ENCODE measurements at places on chromosomes 11 and 22.

- no peak for DNase-seq
Measured at GRCh38 chr11:22976146-22976545, 115.9 kb upstream of the CCDC179 start.

- DNase-seq: no peak
Measured at GRCh38 chr22:42994917-42995562, 19.9 kb downstream of the PACSIN2 start.

- no peak for DNase-seq
Measured at GRCh38 chr11:134235399-134235798, 10.9 kb downstream of the VPS26B start.

DNA sequence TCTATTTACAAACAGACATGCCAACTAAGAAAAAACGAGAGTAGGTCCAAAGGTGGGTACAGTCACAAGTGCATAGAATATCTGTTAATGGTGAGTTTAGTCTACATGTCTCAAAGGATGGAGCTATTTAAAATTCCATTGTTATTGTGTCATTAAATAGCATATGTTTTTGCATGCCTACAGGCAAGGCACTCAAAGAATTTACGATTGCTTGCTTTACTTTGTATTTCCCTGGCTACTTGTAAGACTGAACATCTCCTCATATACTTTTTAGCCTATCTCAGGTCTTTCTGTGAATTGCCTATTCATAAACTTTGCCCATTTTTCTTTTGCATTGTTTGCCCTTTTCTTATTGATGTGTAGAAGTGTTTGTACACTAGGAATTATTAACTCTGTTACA, 39.7 kb downstream of the DEUP1 start:
- no peak for DNase-seq

GRCh38 chr11:119376197-119376847, 5.2 kb downstream of the USP2 start:
- no peak for DNase-seq

DNA sequence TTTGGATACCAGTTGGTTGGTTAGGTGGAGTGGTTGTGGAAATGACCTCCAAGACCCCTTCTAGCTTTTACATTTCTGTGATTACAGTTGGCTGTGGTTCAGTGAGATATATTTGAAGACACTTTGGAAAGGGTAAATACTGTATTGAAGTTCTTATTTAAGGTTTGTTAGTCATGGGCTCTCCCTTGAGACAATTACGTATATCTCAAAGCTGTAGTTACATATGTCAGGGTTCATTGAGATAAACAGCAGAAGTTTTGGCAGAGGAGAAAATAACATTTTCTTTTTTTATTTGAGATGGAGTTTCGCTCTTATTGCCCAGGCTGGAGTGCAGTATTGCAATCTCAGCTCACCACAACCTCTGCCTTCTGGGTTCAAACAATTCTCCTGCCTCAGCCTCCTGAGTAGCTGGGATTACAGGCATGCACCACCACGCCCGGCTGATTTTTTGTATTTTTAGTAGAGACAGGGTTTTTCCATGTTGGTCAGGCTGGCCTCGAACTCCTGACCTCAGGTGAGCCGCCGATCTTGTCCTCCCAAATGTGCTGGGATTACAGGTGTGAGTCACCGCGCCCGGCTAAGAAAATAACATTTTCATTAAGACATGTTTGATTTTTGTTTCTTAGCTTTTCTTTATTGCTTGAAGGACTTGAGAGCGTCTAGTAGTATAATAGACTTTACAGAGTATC, 1.9 kb downstream of the RNF121 start:
- DNase-seq: no peak

- no peak for DNase-seq
Measured at GRCh38 chr11:103648670-103649400, 387.6 kb upstream of the DDI1 start.

DNA sequence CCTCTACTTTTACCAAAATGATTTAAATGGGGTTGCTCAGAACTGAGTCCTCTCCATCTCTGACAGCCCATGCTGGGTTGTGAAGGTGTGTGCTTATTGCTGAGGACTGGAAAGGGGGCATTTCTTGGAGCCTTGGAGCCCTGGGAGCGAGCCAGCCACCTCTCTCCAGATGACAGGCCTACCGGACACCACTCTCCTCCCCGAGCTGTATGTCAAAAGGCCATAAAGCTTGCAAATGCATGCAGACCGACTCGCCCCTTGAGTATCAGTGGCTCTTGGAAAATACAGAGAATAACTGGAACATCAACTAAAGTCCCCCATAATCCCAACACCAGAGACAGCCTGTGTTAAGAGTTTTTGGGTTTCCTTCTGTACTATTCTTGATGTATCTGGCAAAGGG, 67.9 kb upstream of the PITPNB start:
- no peak for DNase-seq

DNA sequence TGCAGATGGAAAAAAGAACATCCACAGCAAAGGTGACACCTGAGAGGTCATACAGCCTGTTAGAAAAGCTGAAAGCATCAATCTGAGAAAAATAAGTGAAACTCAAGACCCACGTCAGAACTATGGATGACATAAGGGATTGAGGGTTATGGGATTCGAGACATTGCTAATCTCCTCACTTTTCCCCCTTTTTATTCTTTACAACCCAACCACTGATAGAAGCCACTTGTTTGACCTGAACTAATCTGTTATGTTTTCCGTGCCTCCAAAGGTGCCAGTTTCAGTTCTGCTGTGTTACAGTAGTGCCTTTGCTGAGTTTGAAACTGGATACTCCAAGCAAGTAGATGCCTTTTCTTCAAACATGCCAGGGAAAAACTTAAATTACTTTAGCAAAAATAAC, 16.9 kb upstream of the SESN3 start:
- no peak for DNase-seq

- DNase-seq: no peak
Measured at GRCh38 chr11:124892146-124892545, 5.5 kb downstream of the ROBO4 start.

DNA sequence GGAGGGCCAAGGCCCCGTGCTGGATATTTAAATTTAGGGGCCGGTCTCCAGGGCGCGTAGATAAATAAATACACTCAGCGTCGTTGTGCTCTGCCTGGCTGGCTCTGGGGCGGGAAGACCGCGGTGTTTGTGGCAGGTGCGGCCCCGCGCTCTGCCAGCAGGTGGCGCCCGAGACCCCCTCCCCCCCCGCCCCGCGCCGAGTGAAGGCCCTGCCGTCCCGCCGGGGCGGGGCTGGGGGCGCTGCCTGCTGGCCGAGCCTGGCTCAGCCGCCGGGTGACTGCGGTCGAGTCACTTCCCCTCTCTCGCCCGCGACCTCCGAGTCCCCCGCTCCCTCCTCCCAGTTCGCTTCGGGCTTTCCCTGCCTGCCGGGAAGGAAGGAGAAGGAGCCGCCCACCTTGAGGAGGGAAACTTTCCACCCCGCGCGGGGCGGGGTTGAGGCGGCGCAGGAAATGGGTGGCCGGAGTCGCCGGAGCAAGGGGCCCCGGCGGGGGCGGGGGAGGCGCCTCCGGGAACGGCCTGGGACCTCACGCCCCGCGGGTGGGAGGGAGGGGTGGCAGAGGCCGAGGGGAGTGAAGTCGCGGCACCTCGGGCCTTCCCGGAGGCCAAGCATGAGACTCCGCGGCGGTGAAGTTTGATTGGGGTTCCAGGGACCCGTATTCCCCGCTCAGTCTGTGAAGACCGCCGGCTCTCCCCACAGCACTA, 1.6 kb upstream of the EHBP1L1 start:
- no peak for DNase-seq

DNA sequence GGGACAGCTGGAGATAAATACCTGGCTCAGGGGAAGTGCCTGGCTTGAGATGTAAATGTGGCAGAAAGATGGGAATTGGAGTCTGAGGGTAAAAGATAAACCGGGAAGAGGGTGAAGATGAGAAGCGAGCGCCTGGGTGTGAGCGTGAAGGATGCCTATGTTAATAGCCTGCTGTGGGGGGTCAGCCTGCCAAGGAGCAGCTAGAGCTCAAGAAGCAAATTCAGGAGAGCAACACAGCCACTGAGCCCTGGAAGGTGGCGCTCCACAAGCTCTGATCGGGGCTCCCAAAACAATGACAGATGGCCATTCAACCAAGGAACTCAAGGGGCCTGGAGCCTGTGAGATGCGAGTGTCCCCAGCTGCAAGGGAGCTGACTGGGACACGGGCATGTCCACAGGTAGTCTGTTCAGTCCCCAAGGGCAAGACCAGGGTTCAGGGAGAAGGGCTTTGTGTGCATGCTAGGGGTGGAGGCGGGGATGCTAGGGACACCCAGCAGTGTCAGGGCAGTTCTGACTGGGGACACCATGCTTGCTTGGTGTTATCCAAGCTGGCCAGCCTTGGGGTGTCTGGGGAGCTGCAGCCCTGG, 2.8 kb downstream of the GSC2 start:
- no peak for DNase-seq

DNA sequence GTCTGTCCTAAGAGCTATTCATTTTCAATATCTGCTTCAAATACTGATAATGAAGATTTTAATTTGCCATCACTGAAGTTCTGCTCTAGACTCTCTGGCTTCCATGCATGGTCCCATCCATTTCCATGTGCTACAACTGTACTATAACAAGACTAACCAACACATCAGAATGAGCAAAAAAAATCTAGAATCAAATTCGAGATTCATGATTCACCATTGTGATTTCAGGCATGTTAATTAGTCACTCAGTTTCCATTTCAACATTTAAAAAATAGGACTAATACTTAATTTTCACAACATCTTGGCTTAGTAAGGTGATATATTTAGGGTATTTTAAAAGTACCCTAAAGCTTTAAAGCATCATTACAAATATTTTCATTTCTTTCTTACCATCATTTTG, 22.8 kb downstream of the PICALM start:
- no peak for DNase-seq

DNA sequence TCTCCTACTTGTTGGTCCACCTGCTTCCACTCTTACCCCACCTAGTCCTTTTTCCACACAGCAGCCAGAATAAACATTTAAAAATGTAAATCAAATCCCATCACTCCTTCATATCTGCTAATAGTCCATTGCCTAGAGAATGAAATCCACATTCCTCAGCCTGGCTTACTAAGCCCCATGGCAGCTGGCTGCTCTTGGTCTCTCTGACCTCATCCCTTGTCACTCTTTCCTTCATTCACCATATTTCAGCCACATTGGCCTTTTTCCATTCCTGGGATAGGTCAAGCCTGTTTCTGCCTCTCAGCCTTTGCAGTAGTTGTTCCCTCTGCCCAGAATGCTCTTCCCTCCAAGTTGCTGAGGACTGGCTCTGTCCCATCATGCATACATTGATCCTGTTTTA, 512.8 kb downstream of the INSC start:
- no peak for DNase-seq

DNA sequence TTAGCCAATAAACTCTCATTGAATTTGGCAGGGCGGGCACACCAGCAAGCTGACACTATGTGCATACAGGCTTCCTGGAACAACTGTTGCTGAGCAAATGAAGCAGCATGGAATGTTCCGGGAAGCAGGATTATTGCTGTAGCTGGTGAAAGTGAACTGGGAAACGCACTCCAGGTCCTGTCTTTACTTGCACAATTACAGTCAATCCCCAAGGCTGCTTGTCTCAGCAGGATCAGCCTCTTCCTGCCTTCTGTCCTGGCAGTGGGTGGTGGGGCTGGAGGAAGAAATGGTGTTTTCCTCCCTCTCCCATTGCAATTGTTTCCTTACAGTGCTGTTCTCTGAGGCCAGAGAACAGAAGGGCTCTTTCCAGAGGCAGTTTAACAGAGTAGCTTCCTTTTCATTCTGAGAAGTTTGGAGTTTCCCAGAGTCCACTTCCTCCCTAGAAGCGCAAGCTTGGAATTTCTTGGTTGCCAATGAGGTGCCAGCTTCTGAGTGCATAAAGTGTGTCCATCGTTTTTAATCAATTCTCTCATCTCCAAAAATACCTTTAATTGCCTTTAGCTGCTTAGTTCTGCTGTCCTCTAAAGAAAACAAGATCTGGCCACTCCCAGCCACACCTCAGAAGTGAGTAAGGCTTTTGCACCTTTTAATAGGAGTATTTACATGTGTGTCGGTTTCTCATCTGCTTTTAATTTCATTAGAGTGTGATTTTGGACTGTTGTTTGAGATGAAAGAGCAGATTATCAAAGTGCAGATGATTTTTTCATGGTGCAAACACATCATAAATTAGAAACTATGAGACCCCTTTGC, 19.9 kb downstream of the CD44 start:
- DNase-seq: no peak

GRCh38 chr22:19884161-19884953, 29.7 kb upstream of the GNB1L start:
- DNase-seq: no peak

DNA sequence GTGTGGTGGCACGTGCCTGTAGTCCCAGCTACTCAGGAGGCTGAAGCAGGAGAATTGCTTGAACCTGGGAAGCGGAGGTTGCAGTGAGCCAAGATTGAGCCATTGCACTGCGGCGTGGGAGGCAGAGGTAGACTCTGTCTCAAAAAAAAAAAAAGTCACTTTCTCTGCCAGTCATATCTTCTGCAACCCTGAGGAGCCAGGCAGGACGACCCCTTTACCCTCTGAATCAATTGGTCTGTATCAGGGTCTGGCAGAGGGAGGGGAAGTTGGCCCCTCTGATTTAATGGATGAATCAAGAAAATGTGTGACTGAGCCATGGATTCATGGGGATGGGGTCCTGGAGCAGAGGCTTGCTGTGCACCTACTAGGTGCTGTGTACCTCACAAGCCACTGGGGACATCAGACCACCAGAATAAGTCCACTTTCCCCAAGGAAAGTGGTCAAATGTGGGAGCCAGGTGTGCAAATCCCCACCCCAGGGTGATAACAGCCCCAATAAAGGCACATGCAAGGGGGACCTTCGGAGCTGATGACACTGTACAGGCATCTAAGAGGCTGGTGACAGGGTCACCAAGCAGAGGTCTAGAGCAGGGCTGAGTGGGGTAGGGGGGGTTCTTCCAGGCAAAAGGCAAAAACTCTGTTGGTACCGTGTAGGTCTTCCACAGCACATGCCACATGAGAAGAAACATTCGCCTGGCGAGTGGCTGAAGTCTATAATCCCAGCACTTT, 29.0 kb downstream of the TXN2 start:
- no peak for DNase-seq

DNA sequence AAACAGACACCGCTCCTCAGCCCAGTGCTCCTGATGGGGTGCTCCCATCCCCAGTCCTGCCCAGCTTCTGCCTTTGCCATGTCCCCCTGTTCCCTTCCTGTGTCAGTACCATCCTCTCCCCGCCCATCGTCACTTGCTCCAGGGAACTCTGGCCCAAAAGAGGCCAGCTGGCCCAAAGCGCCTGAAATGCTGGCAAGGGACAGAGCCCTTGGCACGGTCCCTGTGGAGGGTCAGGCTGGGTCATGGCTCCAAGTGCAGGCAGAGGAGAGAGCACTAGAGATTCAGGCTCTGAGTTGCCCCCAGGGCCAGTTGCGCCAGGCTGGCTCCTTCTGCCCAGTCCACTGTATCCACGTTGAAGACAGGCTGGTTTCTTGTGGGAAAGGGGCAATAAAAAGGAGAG, 8.4 kb upstream of the HDHD5 start:
- DNase-seq: no peak

DNA sequence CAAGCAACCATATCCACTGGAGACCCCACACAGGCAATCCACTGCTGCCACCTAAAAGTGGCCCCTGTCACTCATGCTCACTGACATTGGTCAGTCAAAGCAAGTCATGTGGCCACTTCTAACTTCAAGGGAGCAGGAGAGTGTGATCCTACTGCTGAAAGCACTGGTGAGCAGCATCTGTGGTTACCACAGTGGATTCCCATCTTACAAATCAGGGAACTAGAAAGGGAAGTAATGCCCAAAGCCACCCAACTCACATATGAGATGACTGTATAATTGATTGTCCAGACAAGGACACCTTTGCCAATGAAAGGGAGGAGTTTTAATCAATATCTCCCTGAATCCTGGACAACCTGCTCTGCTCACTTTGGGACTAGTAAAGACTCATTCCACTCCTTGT, 17.7 kb downstream of the RCN1 start:
- no peak for DNase-seq

GRCh38 chr11:28728666-28729065, 620.5 kb downstream of the METTL15 start:
- DNase-seq: no peak
